CD4-positive, alpha-beta memory T cell (primary cell): ENCODE measurements at places on chromosomes 2 and 18. TPM values are rescaled to one million over a fixed set of nuclear protein-coding genes. Genes with fewer than 3 reads are reported as not detected.

DNA sequence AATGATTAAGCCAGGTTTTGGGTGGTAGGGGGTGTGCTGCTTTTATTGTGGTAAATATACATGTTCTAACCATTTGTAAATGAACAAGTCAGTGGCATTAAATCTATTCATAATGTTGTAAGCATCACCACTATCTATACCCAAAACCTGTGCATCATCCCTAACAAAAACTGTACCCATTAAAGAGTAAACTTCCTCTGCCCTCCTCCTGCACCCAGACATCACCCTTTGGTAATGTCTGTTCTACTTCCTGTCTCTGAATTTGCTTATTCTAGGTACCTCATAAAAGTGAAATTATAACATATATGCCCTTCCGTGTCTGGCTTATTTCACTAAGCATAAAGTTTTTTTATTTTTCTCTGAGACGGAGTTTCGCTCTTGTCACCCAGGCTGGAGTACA, 14.1 kb downstream of the RIF1 start:
- DNase-seq = peak; percentile 51

DNA sequence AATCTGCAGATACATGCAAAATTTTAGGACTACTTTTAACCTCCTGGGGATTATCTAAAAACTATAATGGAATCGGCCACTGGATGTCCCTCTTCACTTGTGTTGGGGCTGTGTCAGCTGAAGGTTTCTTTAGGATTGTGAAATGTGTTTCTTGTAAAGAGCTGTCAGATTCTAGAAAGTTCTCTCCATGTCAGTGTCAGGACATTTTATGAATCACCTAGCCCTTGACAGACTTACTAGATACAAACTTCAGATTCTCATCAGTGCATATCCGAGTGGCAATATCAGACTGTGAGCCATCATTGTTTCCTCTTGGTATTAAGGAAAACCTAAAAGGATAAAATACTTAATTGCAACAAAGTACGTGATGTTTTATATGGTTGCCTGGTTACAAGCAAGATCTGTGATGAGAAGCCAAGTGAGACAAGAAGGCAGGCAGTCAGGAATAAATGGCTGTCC, 107.3 kb downstream of the CPS1 start:
- no peak for DNase-seq

GRCh38 chr2:107633580-107634147, 193.0 kb upstream of the RGPD4 start:
- no peak for DNase-seq

DNA sequence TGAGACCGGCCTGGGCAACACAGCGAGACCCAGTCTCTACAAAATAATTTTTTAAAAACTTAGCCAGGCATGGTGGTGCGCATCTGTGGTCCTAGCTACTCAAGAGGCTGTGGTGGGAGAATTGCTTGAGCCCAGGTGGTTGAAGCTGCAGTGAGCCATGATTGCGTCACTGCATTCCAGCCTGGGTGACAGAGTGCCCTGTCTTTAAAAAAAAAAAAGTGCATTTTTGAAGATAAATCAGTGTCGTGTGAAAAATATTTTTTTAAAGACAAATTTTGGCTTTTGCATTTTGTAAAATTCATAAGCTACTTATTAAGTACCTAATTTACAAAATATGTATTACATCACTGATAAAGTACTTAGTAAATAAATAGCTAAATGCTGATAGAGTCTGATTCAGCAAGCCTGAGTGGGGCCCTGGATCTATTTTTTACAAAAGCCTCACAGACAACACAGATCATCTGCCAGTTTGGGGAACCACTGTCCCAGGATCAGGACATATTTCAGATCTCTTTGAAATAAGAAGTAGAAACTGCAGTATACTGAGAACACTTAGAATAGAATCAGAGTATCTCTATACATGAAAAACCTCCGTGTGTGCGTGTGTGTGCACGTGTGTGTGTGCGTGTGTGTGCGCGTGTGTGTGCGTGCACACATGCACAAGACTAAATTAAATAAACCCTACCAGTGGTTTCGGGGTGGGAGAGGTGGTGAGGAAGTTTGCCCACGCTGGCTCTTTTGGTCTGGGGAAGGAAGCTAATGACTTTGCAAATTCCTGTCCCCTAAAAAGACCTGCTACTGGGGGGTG, 61.6 kb downstream of the AAK1 start:
- no peak for DNase-seq

DNA sequence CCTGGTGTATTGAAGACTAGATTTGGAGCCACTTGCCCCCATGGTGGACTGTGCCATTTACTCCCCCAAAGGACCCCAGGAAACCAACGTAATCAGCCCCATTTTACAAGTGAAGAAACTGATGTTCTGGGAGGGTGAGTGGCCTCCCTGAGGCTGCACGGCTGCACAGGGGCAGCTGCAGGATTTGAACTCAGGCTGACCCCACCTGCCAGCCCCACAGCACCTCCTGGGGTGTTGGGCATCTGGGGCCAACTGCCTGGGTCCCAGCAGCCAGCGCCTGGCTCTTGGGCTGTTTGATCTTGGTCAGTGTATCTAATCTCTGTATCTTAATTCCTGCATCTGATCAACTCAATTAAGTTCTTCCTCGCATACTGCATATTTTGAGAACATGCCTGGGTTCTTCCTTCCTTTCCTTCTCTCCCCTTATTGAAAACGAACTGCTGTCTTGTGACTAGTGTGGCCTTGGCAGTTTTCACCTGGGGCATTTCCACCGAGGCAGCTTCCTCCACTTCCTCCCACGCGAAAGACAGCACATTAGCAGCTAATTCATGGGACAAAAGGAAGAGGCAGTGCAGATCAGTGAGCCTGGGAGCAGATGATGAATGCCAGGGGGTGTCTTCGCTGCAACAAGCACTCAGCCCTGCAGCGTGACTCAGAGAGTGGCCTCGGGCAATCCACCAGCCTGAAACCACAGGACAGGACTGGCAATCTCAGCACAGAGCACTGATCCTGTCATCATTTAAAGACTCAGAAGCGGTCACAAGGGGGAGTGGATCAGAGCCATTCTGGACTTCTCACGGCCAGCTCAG, 184.1 kb upstream of the RAB12 start:
- DNase-seq = no peak

- DNase-seq = no peak
These were observed 267.4 kb downstream of the DYSF start for GRCh38 chr2:71720596-71721361.

DNA sequence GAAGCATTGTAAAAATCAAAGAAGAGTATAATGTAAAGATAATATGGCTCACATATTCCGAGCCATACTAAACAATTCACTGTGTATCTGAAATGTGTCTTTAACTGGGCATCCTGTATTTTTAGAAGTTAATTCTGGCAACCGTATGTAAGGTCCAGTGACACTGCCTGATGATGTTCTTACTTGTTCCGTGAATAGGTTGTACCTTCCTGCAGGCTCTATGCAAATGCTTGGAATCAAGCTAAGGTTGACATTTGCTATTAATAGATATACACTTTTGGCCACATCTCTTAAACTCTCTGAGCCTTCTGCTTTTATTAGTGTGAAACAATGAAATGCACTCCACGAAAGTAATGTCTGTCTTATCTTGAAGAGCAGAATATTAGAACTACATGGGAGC, 534.6 kb downstream of the CCDC85A start:
- DNase-seq = no peak

COX5B gene
- 118 TPM for total RNA-seq

TUBA3E gene
- not detected for total RNA-seq

CAVIN2 gene
- not detected for total RNA-seq
